ENCODE measurements at places on chromosomes 6 and 20.

GRCh38 chr6:54846857-54847674 is 495 bp downstream of the FAM83B start:
- peak; percentile 45 for DNase-seq

- DNase-seq = no peak
These were observed 89.4 kb upstream of the AFDN start for GRCh38 chr6:167737205-167737830.

DNA sequence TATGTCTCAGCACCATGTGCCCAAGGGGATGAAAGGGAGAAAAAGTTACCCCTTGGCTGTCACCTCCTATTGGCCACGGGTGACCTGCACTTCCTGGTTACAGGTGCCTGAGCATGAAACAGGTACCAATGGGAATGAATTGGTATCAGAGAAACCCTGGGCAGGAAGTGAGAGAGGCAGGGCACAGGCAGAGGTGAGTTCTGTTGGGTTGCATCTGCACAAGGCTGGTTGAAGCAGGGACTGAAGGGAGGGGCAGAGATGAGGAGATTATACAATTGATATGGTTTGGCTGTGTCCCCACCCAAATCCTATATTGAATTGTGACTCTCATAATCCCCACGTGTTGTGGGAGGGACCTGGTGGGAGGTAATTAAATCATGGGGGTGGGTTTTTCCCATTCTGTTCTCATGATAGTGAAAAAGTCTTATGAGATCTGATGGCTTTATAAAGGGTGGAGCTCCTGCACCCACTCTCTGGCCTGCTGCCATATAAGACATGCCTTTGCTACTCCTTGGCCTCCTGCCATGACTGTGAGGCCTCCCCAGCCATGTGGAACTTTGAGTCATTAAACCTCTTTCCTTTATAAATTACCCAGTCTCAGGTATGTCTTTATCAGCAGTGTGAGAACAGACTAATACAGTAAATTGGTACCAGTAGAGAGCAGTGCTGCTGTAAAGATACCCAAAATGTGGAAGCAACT is 291.8 kb downstream of the LRFN2 start:
- no peak for DNase-seq

GRCh38 chr6:134400941-134401340 is 83.0 kb upstream of the SGK1 start:
- no peak for DNase-seq

- peak; percentile 50 for DNase-seq
These were observed 18.5 kb downstream of the POM121L2 start for GRCh38 chr6:27293436-27294098.

Data from HEK293T (cell line).